ENCODE measurements at places on chromosomes 4 and X. TPM values are rescaled to one million over a fixed set of nuclear protein-coding genes. Genes with fewer than 3 reads are reported as not detected.

PLAC8 gene
- 0.21 TPM for total RNA-seq

ERAS gene
- total RNA-seq = not detected

NPY2R gene
- not detected for total RNA-seq

SH3RF1 gene
- total RNA-seq = 25.6 TPM

LRBA gene
- total RNA-seq = 83.5 TPM

ERVMER34-1 gene
- 3.5 TPM for total RNA-seq

PCDH10 gene
- total RNA-seq = 2.0 TPM

DDX60 gene
- 28.3 TPM for total RNA-seq

CLNK gene
- total RNA-seq = not detected

HMGB3 gene
- total RNA-seq = 44.6 TPM

NSDHL gene
- total RNA-seq = 31.3 TPM

COL4A5 gene
- 23.8 TPM for total RNA-seq

L1CAM gene
- 122 TPM for total RNA-seq

SPRY1 gene
- total RNA-seq = 4.8 TPM

MTCP1 gene
- total RNA-seq = 0.27 TPM

ELMOD2 gene
- 60.5 TPM for total RNA-seq

PRRG3 gene
- under 0.01 TPM for total RNA-seq

MAGEC2 gene
- not detected for total RNA-seq

ALAS2 gene
- total RNA-seq = not detected

CEP135 gene
- total RNA-seq = 6.7 TPM

GRIA2 gene
- total RNA-seq = not detected

STAG2 gene
- 29.2 TPM for total RNA-seq

MAGEA11 gene
- not detected for total RNA-seq

Data from kidney epithelial cell (primary cell).